ENCODE measurements at places on chromosomes 1 and 21.
A peak's percentile ranks its signal among the peaks of the same experiment; 100 is the strongest.

- no peak for DNase-seq
These were observed 252.4 kb downstream of the FGGY start for GRCh38 chr1:59549066-59549837.

GRCh38 chr1:72434070-72434469 is 151.7 kb upstream of the NEGR1 start:
- no peak for DNase-seq

DNA sequence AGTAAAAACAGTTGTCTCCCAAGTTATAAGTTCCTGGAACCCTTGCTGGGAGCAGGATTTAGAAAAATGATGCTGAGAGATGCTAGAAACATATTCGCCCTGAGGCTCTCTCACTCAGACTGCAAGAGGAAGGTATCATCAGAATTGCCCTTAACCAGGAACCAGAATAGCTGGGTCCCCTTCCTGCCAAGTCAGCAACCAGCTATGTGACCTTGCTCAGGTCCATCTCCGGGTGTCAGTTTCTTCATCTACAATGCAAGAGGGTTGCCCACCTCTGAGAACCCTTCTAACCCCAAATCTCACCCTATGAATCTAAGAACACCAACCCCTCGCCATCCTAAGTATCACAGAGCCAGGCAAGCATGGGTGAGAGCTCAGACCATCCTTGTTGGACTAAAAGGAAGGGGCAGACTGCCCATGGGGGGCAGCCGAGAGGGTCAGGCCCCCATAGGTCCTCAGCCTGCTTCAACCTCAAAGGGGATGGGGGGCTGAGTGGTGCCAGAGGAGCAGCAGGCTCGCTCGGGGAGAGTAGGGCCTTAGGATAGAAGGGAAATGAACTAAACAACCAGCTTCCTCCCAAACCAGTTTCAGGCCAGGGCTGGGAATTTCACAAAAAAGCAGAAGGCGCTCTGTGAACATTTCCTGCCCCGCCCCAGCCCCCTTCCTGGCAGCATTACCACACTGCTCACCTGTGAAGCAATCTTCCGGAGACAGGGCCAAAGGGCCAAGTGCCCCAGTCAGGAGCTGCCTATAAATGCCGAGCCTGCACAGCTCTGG is 390 bp upstream of the S100A9 start:
- DNase-seq: no peak

DNA sequence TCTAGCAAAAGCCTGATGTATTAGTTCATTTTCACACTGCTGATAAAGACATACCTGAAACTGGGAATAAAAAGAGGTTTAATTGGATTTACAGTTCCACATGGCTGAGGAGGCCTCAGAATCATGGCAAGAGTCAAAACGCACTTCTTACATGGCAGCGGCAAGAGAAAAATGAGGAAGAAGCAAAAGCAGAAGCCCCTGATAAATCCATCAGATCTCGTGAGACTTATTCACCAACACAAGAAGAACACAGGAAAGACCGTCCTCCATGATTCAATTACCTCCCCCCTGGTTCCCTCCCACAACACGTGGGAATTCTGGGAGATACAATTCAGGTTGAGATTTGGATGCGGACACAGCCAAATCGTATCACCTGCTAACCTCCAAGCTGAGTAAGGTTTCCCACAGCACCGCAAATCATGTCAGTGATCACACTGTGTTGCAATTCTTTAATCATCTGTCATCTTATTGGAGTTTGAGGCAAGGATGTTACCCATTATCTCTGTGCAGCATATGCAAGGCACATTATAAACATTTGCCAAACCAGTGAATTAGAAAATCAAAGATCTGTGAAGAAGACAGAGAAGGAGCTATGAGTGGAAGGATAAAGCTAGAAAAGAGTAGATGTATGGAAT is 128.5 kb downstream of the ZNF281 start:
- no peak for DNase-seq

DNA sequence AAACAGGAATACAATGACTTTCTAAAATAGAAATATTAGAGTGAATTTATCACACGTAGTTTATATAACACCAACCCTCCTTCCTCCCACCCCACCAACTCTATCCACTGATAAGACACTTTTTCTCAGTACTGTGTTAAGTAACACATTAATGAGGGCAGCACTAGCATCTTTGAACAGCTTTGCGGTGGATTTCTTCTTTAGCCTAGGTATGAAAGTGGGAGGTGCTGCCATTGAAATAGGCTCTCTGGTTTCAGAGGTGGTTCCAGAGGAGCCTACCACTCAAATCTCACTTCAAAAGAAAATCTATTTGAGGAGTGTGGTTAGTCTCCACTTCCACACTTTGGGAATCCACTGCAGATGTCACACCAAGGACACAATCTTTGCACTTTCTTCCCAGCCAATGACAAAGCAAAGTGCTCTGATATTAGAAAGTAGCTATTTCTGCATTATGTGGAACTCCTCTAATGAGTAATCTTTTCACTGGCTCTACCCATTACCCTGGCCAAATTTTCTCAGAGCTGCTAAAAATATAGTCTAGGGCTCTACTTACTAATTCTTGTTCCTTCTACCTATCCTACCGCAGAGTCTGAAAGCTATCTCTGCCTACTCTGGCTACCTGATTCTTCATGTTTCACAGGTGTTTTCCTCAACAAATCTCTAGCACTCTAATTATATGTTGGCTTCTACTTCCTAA is 1667.8 kb downstream of the MRPL39 start:
- no peak for DNase-seq

- no peak for DNase-seq
These were observed 10.1 kb downstream of the PRRC2C start for GRCh38 chr1:171495444-171495843.

GRCh38 chr1:223266632-223267172 is 97.3 kb downstream of the SUSD4 start:
- no peak for DNase-seq

DNA sequence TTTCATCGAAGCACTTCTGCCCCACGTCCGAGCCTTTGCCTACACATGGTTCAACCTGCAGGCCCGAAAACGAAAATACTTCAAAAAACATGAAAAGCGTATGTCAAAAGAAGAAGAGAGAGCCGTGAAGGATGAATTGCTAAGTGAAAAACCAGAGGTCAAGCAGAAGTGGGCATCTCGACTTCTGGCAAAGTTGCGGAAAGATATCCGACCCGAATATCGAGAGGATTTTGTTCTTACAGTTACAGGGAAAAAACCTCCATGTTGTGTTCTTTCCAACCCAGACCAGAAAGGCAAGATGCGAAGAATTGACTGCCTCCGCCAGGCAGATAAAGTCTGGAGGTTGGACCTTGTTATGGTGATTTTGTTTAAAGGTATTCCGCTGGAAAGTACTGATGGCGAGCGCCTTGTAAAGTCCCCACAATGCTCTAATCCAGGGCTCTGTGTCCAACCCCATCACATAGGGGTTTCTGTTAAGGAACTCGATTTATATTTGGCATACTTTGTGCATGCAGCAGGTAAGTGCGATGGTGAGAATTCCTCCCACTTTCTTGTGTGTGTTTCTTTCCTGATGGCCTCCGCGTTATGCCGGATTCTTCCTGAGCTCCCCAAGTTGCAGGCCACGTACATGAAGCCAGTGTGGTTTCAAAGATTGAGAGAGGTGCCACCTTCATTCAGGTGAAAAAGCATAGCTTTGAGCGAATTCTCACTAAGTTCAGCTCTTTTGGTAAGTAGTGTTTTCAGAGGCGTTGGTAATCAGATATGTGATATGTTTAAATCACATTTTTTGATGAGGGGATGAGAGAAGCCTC is 6.0 kb downstream of the NFIA start:
- DNase-seq: no peak

DNA sequence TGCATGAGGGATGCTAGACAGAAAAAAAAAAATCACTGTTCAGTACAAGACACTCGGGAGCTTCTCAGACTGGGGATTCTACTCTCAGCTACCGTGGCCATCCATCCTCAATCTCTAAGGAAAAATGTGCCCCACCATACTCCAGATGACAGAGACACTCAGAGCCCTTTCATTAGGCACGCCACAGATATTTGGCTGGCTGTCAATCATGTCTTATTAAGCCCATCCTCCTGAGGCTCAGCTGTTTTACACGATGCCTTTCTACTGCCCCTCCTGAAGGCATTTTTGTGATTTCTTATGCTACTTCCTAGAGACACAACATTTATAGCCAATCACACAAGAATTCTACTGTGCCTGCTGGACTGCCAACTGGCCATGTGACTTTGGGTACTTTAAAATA is 92.9 kb downstream of the KIF14 start:
- no peak for DNase-seq

DNA sequence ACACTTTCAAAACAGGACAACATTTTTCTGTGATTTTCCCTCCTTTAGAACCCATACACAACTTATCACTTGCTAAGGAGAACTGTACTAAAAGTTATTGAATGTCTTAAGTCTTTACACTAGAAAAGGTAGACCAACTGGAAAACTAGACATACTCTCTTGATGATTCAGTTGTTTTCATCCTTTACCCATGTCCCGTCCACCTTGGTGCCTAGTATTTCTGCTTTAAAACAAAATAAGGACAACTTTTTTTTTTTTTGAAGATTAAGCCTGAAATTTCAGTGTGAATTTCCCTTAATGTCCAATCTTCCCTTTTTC is 4.5 kb downstream of the CDKN2C start:
- no peak for DNase-seq

GRCh38 chr1:119885903-119886783 is 10.2 kb downstream of the ADAM30 start:
- DNase-seq: peak; percentile 50

DNA sequence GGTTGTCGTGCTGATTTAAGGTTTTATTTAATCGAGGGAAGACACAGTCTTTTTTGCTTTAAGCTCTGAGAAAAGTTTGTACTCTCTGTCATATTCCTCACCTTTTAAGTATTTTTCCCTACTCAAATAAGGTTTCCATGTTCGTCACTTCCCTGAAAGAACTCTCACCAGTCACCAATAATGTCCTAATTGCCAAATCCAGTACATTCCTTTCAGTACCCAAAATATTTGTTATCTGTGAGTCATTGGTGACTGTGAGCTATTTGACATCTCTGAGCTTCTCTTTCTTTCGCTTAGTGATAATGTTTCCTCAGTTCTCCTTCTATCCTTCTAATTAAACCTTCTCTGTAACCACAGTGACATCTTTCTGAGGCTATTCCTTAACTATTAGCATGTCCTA is 874.2 kb upstream of the ADGRL2 start:
- DNase-seq: no peak

- DNase-seq: no peak
These were observed 387.6 kb downstream of the KIF26B start for GRCh38 chr1:245542365-245542764.

- DNase-seq: peak; percentile 97
These were observed 492.8 kb downstream of the CAMTA1 start for GRCh38 chr1:7278045-7278444.

DNA sequence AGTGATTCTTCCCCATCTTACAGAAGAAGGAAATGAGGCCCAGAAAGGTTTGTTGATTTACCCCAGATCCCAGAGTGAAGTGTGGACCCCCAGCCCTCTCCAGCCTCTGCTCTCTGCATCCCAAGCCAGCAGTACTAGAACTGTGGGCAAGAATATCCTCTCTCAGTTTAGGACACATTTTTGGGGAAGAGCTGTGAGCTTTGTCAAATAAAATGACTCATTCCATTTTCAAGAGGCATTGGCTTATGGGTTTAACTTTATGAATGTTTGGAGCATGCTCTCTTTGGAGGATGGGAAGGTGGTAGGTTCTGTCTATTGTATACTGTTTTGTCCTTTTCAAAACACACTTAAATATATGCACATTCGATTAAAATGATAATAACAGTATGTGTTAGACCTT is 70.6 kb upstream of the CNTN2 start:
- no peak for DNase-seq

DNA sequence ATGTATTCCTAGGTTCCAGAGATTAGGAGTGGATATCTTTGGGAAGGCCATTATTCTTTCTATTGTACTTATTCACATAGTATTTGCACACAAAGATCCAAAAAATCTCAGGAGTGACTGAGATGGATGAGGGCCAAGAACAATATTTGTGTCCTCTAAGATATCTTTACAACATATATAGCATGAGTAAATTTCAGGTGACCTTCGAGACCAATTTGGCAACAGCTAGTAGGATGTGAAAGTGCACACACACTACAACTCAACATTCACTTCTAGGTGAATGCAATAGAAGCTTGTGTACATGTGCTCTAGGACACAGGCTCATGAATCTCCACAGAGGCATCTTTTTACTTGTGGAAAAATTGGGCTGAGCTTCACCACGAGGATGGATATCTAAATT is 224.0 kb downstream of the C1orf94 start:
- no peak for DNase-seq

DNA sequence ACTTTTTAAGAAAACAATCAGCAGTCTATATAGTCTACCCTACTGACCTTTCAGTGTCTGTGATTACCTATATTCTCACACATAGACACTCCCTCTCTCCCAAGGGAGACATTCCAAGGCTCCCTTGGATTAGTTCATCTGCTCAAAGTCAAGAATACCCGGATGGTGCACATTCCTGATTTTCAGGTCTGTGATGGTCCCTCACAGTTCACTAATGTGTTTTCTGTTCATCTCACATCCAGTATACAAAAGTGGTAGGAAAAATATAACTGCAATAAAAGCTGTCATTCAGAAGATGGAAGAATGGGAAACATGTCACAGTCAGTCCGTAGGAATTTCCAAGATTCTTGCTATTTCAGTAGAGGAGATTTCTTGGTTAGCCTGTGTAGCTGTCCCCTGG is 224.1 kb upstream of the CACYBP start:
- no peak for DNase-seq

GRCh38 chr1:231865331-231865730 is 238.7 kb downstream of the DISC1 start:
- no peak for DNase-seq

DNA sequence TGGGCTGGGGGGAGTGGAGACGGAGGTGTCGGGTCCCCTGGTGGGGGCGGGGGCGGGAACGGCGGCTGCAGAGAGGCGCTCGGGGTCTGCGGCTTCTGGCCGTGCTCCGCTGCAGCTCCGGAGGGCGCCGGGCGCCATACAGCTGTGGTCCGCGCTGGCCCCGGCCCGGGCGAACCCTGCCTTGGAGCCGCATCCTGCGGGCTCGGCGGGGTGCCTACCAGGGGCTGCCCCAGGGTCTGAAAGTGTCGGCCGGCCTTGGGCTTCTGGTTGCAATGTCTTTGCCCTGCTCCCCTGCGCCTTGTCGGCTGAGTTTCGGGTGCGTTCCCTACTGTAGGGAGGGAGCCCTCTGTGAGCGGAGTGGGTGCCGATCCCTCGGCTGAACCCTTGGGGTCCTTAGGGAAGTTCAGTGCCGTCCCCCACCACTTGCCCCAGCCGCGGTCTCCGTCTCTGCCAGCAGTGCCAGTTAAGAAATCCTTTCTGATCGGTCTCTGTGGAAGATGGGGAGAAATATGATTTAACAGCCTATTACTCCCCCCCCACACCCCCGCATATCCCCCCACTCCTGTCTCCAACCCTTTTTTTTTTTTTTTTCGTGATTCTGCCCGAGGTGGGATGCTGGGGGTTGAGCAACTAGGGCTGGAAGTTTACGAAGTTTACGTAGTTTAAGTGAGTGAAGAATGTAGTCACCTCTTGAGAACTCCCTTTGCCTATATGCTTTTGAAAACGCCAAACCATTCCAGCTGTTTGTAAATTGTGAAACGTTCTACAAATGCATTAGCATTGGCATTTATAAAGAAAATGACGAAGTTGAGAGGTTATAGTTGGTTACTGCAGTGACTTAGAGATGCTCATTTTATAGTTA is 588 bp downstream of the NEXN start:
- DNase-seq: no peak
